ENCODE measurements at places on chromosomes 4 and X.
A peak's percentile ranks its signal among the peaks of the same experiment; 100 is the strongest.

GRCh38 chr4:130329036-130329435 lies 1233.1 kb downstream of the C4orf33 start:
- DNase-seq = no peak

DNA sequence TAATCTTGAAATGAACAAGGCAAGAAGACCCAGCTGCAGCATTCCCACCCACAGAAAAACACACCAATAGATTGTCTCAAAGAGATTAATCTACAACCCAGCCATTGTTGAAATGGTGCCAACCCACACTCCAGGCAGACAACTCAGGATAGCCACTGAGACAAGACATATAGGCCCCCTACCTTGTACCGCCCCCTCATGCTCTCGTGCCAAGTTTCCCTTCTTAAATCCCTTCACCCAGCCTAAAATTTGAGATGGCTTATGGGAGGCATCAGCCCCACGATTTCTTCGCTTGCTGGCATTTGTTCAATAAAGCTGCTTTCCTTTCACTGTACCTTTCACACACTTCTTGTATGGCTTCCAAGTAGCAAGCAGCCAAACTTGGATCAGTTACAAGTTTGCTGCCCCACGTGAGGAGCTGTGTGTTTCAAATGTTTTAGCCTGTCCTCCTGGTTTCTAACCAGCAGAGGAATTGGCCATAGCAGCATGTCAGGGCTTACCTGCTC lies 1754.1 kb downstream of the C4orf33 start:
- DNase-seq = no peak

DNA sequence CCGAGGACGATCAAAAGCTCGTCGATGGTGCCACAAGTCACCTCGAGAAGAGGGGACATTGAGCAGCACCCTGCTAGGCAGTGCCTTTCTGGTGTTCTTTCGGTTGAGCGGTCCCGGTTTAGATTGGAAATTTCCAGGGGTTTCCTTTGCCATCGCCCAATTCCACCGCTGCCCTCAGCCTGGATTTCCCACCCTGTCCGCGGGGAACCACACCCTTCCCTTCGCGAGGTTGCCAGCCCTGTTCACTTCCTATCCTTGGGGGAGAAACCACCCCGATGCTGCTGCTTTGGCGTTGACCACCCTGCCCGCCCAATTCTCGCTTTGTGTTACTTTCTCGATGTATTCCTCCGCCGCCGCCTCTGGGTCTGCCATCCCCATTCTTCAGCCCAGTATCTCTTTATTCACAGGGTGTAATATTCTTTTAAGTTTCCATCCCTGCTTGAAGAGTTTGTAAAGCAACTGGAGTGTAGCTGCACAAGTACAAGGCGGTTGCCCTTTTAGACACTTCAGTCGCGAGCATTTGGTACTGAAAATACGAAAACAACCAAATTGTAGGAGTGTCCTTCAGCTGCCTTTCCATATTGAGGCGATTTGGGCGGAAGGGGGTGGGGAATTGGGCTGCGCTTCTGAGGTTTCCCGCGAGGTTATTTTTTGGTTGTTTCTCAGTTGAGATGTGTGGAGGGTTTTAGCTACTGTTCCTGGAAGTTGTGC lies 1.1 kb downstream of the OGT start:
- DNase-seq = no peak

- peak; percentile 73 for DNase-seq
Observed at GRCh38 chrX:72079607-72080006, 52.1 kb downstream of the RTL5 start.
